ENCODE measurements at places on chromosomes 5 and 9.

DNA sequence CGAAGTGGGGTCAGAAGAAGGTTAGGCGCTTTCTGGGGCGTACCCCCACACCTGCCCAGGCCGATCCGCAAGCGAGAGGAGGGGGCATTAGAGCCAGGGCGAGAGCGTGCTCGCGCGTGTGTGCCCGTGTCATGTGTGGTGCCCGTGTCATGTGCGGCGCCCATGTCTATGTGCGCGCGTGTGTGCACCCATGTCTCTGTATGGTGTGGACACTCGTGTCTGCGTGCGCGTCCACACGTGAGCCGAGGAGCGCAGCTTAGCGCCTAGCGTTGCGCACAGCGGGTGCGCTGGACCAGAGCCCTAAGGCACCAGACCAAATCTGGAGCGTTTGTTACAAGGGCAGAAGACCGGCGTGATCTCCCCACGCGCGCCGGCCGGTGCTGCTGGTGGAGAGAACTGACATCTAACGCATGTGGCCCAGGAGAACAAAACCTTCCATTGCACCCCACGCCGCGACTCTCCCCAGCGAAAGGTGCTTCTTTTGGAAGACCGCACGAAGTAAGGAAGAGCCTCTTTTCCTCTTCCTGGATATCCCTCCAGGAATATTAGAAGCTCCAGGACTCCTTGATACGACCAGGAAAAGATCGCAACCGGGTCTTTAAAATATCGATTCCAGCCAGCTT is 644 bp downstream of the NIM1K start:
- DNase-seq, result peak; percentile 45

GRCh38 chr5:52774005-52774410 is 13.7 kb upstream of the ITGA1 start:
- DNase-seq, result no peak

GRCh38 chr9:18442629-18443491 is 31.1 kb upstream of the ADAMTSL1 start:
- DNase-seq, result peak; percentile 70

DNA sequence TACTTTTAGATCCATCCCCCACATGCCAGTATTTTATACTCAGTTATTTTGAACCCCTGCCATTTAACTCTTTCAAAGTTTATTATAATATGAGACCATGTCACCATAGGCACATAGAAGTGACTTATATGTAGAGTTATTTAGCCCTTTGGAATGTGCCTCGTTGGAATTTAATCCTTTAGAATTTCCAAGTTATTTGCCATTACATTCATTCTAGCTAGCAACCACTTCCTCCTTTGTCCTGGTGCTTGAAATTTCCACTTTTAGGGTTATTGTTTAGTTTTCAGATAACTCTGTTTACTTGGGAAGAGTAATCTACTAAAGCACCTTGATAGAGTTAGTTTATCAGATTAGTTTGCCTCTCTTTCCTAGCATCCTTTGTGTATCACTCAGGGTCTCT is 82.8 kb upstream of the TLE1 start:
- DNase-seq, result no peak

DNA sequence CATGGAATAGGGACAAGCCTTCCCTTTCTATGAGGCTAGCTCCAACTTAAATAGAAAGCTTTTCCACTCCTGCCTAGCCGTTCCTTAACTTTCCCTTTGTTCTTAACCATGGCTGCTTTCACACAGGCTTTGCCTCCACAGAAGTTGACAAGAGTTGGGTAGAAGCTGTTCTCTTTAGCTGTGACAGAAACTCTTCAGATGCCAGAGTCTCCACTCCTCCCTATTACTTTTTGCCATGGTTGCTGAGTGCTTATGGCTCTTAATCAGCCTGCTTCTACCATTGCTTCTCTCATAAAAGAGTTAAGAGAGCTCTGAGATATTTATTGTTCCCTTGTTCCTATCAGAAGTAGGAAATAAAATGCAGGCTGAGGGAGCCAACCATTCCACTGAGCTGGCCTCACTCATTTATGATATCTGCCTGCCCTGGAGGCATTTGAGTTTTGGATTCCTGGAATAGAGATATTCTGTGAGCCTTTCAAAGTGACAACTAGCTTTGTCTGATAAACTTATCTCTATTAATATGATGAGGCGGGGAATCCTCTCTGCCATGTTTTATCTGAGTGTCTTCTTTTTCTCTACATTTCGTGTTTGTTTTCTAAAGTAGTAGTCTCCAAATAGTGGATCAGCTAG is 162.6 kb downstream of the DMAC1 start:
- no peak for DNase-seq

GRCh38 chr5:179313849-179314521 is 31.3 kb downstream of the ADAMTS2 start:
- no peak for DNase-seq

- no peak for DNase-seq
Measured at GRCh38 chr9:128821584-128822406, 3.5 kb downstream of the ENDOG start.

GRCh38 chr9:96051423-96051822 is 175.9 kb downstream of the ERCC6L2 start:
- DNase-seq, result no peak

GRCh38 chr5:148965511-148966265 is 97.2 kb downstream of the SH3TC2 start:
- DNase-seq, result no peak

DNA sequence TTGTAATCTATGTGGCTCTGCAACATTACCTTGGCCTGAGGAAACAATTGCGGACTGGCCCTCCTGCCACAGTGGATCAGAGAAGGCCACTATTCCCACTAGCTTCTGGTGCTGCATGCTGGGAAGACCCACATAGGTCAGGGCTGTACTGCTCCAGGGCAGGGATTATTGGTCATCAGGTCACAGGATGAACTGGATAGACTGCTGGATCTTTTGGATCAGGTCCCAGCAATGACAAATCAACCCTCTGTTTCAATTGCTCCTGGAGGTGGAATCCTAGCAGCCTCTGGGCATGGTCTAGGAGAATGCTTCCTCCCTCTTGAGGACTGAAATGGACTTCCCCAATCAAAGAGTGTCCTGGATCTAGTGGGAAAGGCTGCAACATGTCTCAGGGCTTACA is 66.7 kb upstream of the PHF24 start:
- no peak for DNase-seq

- DNase-seq, result no peak
Measured at GRCh38 chr5:132016721-132017250, 5.3 kb upstream of the ACSL6 start.

GRCh38 chr5:147956842-147957223 is 50.5 kb upstream of the C5orf46 start:
- DNase-seq, result no peak

DNA sequence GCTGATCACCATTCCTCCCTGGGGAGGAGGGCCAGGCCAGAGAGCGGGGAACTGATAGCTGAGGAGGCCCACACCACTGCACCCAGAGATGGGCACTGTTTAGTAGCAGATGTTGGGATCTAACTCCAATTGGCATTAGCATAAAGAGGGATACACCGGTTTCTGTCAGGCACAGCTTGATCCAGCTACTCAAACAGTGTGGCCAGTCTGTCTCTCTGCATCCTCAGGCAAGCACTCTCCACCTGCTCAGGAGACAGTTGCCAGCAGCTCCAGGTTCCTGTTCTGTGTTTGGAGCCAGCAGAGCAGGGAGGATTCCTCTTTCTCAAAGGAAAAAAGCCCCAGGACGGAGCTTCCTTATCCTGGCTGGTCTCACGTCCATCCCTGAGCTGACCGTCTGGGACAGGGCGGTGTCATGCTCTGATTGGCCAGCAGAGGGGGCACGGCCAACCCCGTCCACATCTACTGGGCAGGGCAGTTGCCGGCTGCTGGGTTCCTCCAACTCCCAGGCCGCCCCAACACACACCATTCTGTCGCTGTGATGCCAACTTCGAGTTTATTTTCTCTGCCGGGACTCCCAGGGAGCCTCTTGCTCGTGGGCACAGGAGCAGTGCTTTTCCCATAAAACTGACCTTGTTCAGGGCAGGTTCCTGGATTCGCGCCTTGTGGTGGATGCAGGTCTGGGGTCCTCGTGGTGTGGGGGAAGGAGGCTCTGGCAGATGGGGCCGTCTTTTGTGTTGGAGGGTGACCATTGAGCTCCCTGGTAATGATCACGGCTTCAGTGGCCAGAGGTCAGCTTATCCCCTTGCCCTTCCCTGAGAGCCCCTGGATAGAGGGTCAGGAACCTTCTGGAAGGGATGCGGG is 47.9 kb downstream of the COL5A1 start:
- DNase-seq, result peak; percentile 36

- DNase-seq, result no peak
Measured at GRCh38 chr5:39423331-39423751, 1.4 kb downstream of the DAB2 start.

DNA sequence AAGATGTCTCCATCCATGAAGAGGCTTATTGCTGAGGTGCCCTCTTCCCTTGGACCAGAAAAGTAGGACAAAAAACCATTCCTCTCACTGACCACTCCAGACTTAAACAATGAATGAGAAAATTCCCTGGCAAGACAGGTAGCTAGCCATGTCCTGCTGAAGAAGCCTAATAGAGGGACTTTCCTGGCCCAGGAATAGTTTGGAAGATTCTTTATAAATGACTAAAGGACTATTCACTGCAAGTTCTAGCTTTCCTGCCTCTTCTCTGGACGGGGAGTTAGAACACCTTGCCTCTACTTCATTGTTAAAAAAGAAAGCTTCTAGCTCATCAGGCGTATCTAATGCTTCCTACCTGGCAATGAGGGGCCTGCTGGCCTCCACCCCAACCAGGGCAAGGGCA is 153.6 kb downstream of the NR3C1 start:
- DNase-seq, result no peak

DNA sequence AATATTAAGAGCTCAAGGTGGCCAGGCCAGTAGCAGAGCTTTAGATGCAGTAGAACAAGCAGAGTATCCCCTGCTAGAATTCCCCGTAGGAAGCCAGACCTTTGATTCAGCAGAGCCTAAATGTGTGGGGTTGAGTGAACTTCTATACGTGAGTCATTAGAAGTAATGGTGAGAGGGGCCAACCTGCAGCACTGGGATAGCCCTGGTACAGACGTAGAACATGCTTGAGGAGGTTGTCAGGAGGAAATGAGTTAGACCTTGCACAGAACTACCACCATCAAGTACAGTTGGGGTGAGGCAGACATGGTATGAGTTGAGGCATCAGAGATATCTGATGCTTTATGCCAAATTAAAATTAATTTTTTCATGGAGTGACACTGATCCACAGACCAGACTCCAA is 42.0 kb downstream of the PDCD1LG2 start:
- no peak for DNase-seq

DNA sequence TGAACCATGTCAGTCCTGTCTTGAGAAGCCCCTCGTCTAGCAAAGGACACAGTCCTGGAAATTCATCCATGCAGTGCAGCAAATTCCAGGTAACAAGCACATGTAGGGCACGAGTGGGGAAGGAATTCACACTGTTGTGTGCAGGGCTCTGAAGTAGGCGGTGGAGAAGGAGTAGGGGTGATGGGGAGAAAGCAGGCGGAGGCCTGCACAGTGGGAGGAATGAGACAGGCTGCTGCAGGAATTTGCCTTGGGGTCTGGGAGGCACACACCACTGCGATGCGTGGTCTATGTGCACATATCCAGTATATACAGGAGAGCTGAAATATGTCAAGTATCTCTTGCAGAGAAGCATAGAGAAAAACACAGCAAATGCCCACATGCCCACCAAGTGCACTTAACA is 249.2 kb upstream of the IRX2 start:
- no peak for DNase-seq

DNA sequence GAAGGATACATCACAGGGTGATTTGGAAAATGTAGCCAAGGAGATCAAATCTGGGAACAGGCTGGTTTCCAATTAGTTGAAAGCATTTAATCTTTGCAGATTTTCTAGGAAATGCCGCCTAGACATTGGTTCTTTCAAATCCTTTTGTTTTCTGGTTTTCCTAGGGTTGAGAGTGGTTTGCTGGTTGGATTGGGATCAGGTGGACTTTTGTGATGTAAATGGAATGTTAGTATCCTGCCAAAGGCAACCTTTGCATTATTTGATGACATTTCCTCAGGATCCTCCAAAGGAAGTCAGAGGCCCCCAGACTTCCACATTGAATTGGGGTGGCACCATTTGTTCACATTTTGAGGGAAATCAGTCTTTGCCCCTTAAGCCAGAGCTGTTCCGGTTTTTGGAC is 245.5 kb upstream of the RPS23 start:
- no peak for DNase-seq

- DNase-seq, result no peak
Measured at GRCh38 chr9:81646337-81646736, 43.0 kb downstream of the TLE1 start.

Measured in activated CD4-positive, alpha-beta T cell treated with anti-CD3 and anti-CD28 coated beads for 48 hours (primary cell).